Stimulated activated CD4-positive, alpha-beta T cell treated with anti-CD3 and anti-CD28 coated beads, Interleukin-1b, Interleukin-23, amount 100 ng/mL, for 1 hour (primary cell): ENCODE measurements at places on chromosomes 13 and 19.

DNA sequence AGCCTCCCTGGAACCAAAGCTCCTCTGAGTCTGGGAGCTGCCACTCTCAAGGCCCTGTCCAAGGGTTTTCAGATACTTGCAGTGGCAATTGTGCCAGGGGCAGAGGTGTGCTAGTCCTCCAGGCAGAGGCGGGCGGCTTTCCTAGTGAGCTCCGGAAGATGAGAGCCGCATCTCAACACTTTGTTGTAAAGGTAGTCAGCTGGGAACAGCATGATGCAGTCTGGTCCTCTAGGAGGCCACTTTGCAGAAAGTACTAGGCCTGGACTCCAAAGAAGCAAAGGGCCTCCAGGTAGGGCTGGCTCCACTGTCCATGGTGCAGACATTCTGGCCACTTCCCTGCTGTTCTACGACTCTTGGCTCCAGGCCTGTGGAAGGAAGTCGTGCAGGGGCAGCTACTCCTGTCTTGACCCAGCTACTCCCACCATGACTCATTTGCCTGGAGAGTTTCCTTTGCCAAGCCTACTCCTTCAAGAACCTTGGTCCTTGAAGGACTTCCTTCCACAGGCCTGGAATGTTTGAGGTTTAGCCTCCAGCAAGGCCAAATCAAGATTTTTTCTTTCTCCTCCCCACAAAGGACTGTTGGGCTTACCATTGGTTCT lies 9.9 kb upstream of the ZNF536 start:
- no peak for DNase-seq

DNA sequence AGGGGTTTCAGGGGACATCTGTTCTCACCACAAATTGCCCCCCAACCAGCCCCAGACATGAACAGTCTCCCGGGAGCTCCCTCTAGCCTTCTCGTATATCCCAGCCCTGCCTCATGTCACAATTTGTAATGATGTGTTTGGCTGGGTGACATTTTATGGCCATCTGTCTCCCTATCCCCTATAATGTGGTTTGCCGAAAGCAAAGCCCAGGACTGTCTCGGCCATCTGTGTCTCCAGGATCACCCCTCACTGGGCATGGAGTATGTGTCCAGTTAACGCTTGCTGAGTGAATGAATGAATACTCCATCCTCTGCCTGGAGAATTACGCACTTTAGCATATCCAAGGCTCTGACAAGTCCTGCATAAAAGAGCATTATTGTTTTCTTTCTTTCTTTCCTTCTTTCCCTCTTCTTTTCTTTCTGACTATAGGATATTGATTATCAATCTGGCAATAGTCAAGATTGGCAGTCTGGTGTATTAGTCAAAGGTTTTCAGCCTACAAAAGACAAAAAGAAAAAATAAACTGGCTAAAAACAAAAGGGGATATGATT lies 15.1 kb downstream of the HPN start:
- DNase-seq: no peak

DNA sequence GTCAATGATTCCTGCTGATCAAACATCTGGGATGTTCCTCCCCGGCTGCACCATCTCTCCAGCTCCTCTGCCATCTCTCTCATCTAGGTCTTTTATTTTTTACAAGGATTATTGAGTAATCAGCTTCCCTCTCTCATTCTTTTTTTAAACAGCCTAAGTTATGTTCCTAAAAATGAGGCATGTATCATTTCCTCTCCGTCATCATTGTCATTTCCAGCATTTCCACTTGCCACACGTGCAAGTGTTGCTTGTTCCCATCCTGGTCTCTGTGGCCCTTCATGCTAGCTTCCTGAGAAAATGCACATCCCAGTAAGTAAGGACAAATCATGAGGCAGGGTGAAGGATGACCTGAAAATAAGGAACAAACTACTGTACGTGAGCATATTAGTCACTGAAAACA lies 102.7 kb upstream of the POSTN start:
- DNase-seq: no peak

DNA sequence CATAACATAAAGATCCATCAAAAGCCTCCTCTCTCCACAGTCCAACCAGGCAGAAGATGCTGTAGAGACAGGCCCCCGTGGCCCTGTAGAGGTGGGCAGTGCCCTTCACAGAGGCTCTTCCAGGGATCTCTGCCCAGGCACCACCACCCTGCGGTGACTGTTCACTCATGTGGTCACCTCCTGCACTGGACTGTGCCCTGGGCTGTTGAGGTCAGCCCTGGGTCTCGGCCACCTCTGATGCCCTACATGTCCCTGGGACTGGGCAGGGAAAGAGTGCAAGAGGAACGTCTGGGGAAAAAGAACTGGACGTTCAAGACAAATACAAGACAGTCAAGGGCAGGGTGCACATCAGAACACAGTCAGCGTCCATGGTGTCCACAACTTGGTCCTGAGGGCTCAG lies 22.3 kb downstream of the PEPD start:
- no peak for DNase-seq

GRCh38 chr19:49820125-49820524 lies 2.0 kb downstream of the MED25 start:
- DNase-seq: no peak

DNA sequence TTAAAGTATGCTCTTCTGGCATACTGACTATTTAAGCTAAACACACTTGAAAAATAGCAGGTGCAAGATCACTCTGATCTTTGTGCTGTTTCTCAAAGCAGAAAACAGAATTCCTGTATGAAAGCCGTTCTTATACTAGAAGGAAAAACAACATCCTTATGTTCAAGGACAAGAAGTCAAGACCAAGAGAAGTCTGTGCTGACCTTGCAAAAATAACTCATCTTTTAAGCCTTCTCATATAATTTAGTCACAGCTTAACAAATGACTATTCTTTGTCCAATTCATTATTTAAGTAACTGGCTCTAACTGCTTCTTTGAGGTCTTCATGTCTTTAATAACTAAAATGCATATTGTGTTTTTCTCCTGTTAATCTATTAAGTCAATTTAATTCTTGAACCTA lies 2750.2 kb upstream of the PCDH20 start:
- no peak for DNase-seq

DNA sequence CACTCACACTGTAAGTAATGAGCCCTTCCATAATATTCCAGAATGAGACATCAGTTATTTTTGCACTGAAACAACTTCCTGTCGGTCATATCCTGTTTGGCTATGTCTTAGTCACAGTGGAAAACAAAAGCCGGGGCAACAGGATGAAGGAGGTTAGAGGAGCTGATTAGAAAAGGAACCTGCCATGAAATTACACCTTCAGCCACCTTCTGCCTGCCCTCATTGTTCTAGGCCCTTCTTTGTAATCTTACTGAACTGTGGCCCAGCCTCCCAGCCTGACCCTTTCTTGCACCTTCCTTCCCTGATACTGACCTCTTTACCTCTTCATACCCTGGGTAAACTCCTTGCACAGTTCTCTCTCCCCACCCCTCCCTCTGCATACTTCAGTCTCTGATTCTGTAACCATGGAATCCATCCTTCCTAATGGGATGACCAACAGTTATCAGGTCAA lies 67.3 kb downstream of the DOCK9 start:
- no peak for DNase-seq

GRCh38 chr13:85223883-85224656 lies 575.1 kb downstream of the SLITRK6 start:
- DNase-seq: no peak

- no peak for DNase-seq
Observed at GRCh38 chr13:44573790-44574465, 2.2 kb downstream of the TSC22D1 start.

DNA sequence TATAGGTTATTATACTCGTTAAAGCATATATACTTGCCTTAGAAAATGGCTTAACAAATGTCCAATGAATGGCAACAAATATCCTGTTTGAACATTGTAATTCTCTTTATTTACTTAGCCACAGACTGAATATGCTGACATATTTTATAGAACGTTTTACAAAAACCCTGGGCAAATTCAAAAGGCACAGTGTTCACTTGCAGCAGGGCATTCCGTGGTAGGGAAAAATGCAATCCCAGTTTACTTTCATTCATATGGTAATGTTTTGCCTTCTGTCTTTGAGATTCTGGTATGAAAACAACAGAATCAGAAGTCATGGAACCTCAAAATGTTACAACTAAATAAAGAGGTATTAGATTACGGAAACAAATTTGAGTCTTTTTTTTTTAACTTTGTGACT lies 56.2 kb upstream of the MYCBP2 start:
- no peak for DNase-seq

GRCh38 chr13:36778083-36778671 lies 40.8 kb upstream of the RFXAP start:
- DNase-seq: no peak
